ENCODE measurements at places on chromosomes 16 and 17.

DNA sequence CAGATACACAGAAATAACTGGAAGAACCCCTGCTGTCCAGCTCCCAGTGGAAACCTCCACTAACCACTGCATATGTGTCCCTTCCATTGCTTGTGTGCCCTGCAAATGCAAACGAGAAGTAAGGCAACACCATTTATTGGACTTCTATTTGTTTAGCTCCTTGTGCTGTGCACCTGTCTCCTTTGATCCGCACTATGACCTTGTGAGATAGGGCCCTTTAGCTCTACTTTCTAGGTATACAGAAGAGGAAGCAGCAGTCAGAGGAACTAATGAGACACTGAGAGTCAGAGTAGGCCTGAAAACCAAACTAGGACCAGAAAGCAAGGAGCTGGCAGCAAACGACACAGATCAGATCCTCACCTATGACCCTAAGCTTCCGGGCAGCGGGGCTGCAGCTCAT, 22.4 kb downstream of the SOX9 start:
- no peak for DNase-seq

GRCh38 chr16:53433509-53433908, 762 bp upstream of the RBL2 start:
- no peak for DNase-seq

DNA sequence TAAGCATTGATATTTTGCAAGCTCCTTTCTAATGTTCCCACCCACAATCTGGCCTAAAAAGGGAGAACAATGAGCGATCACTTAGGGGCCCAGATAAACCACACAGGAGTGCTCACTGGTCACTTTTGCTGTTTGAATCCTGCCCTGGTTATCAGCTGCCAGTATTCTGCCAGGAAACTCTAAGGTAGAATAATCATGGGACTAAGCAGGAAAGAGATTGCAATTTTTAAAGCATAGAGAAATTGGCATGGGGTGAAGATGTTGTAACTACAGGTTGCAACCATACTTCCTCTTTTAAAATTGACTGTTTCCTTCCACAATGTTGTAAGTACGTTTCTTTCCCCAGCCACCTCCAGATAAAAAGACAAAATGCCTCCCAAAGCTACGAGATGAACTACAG, 251.2 kb upstream of the CDH11 start:
- DNase-seq, result no peak

DNA sequence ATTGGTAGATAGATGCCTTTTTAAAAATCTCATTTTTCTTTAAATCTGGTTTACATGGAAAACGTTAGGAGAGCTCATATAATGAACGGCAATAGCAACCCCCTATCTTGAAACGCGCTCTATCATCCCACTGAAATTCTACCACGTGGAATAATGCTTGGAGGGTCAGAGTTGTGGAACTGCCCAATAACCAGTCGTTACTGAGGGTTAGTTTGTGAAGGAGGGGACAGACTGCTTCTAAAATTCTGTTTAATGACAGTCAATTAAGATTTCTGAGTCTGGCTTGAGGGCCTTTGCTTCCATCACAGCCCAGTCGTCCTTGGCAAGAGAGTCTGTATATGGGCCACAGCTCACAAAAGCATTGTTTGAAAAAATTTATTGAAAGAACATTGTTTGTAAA, 482 bp downstream of the IRF8 start:
- no peak for DNase-seq

GRCh38 chr17:76166168-76166567, 25.1 kb upstream of the FOXJ1 start:
- DNase-seq, result no peak

DNA sequence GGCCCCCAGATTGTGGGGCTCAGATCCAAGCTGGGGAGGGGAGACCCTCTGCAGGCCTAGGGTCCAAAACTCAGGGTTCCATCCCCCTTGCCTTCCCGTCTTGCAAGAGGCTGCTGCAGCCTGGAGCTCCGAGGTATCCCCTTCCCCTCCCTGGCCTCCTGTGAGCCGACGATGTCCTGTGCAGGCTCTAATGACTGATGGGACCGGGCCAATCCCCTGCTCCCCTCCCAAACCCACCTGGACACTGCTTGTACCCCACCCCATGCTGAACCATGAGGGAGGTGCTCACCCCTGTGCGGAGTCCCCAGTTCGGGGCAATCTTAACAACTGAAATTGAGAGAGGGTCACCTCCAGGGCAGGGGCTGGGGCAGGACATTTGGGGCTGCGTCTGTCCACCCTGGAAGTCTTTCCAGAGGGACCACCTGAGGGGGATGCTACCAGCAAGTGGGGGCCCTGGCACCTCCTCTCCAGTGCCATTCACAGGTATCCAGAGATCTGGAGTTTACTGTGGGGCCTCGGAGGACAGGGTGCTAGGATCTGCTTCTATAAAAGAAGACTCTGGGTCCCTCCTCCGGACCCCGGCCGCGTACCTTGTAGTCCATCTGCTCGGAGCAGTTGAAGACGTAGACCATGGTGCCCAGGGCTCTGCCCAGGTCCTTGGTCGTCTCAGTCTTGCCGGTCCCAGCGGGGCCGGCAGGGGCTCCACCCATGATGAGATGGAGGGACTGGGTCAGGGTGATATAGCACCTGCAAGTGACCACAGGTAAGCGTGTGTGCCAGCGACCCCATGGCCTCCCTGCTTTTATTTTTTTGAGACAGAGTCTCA, 77.3 kb downstream of the DNAH17 start:
- DNase-seq, result no peak

GRCh38 chr17:8176197-8176940, at the start of gene TMEM107:
Gene TMEM107, minus strand, starts transcription at chr17:8176380. Its CDS starts 94 bp downstream, at chr17:8176286.
- peak; percentile 86 for DNase-seq

DNA sequence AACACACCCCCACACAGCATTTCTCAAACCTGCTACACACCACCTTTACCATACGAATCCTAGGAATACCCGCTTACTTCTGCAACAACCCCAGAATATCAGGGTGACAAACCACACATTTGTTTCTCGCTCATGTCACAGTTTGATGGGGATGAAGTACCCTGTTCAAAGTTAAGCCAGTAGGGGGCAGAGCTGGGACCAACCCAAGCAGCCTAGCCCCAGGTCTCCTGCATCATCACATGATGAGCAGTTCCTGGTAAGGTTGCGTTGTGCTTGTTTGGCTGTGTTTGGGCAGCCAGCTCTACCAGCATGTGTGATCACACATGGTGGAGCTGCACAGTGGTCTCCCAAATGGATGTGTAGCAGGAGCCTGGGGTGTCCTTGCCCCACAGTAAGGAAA, 103.6 kb upstream of the C16orf82 start:
- DNase-seq, result peak; percentile 23
